ENCODE measurements at places on chromosomes 3 and 15.
A peak's percentile ranks its signal among the peaks of the same experiment; 100 is the strongest.

- DNase-seq: no peak
Measured at GRCh38 chr3:117444175-117444574, 734.6 kb downstream of the TUSC7 start.

- no peak for DNase-seq
Measured at GRCh38 chr3:188084752-188085583, 69.0 kb upstream of the LPP start.

DNA sequence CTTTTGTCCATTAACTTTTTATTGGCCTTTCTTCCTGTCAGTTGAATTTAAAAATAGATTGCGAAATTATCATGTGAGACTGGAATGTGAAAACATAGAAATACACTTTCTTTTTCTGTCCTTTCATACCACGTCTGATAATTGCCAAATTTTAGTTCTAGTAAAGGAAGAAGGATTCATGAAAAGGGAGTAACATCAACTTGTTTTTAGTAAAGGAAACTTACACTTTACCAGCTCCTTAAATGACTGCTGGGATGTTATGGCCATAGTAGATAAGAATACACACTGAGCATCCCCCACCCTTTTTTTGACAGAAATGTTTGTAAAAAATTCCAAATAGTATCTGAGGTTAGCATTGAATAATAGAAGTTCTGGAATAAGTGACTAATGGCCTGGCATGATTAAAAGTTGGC, 137.9 kb downstream of the NEO1 start:
- no peak for DNase-seq

- no peak for DNase-seq
Measured at GRCh38 chr3:78974181-78974790, 793.5 kb downstream of the ROBO1 start.

GRCh38 chr3:108035751-108036150, 55.1 kb downstream of the CD47 start:
- DNase-seq: no peak

DNA sequence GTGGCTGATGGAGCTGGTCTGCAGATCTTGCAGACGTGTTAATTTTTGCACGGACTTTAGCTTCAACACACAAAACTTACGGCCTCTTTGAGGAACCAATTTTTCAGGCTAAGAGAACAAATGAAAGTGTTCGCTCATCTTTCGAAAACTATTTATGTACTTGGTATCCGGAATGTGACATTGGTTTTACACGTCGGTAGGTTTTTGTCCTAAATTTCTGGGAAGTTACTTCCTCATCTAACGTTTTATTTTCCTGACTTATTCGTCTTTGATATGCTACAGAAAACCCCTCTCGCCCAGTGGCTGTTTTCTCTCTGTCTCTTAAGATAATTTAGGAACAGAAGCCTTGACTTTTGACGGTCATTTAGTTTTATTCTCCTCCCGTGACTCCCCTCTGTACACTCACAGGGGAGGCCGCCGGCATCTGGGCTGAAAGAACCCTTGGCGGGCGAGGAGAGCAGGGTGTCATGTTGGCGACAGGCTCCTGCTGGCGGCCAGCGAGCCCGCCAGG, 834 bp upstream of the GREM1 start:
- no peak for DNase-seq

DNA sequence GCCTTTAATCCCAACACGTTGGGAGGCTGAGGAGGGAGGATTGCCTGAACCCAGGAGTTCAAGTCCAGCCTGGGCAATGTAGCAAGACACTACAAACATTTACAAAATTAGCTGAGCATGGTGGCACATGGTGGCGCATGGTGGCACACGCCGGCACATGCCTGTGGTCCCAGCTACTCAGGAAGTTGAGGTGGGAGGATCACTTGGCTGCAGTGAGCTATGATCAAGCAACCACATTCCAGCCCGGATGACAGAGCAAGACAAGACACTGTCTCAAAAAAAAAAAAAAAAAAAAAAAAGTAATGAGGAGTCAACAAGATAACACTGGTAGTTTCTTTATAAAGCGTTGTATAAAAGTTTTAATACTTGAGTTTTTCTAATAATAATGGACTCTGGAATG, 10.1 kb downstream of the FEZF2 start:
- no peak for DNase-seq

DNA sequence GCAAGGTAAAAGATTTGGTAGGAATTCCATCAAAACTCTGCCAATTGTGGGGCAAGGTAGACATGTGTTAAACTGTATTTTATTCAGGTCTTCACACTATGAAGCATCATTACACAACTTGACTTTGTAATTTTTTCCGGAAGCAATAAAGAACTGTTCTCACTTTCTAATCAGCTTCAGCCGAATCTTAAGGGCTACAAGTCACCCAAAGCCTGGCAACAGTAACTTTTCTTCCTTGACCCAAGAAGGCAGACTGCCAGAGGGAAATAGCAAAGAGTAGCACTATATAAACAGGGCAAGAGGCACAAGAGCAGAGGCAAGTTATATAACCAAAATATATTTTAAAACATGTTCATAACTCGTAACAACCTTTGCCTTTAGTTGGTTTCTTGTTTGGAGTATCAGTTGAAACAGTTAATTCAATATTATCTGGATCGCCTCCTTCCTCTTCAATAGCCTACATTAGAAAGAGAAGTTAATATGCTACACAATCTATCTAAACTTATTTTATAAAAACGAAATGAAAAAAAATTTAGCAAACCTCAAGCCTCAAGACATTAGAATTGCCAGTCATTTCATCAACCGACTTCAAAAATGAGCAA, 1.4 kb downstream of the SLTM start:
- DNase-seq: peak; percentile 23

DNA sequence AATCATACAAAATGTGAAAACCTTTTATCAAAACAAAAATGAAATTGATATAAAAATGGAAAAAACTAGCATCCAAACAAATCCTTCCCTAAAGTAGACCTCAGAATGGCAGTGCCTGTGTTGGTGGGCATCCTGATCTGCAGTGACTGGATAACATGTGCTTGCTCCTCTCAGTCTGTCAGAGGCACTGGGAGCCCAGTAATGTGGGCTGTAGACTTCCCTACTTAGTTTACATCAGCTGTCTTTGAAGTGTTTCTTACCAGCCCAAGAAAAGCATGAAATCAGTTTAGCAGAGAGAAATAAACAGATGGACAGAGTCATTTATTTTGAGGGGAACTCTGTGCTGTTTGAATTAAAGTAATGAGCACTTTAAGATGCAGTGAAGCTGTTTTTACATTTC, 37.8 kb upstream of the RORA start:
- DNase-seq: no peak

- DNase-seq: no peak
Measured at GRCh38 chr3:157445857-157446256, 9.2 kb downstream of the PTX3 start.

DNA sequence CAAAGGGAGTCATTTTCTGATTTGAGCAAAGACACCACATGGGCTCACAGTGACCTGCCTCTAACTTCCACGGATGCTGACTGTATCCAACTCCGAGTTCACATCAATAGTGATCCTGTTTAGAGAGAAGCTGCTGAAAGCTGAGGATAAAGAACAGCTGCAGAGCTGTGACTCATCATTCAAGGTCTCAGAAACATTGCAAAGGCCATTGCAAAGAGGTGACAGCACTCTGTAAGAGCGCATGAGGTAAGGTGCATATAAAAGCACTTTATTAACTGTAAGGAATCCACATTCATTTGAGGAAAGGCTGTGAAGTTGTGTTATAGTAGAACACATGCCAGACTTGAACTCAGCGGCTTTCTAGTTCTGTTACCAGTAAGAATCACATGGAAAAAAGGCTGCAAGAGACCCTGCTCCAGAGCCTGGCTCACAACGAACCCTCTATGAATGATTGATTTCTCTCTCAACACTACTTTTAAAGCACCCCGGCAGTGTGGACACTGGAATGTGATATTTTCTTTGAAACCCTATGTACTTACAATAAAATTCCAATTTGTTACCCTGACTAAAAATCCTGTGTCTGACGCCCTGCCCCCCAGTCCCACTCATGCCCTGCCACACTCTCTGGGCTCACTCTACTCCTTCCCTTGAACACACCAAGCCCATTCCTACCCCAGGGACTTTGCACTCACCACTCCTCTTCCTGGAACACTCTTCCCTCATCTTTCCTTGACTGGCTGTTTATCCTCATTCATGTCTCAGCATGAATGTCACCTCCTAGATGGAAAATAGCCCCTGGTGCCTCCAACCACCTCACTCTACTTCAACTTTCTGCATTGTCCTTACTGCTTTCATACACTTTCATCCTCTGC, 111.2 kb downstream of the LSM3 start:
- no peak for DNase-seq

- DNase-seq: no peak
Measured at GRCh38 chr15:41935566-41936020, 36.8 kb downstream of the EHD4 start.

DNA sequence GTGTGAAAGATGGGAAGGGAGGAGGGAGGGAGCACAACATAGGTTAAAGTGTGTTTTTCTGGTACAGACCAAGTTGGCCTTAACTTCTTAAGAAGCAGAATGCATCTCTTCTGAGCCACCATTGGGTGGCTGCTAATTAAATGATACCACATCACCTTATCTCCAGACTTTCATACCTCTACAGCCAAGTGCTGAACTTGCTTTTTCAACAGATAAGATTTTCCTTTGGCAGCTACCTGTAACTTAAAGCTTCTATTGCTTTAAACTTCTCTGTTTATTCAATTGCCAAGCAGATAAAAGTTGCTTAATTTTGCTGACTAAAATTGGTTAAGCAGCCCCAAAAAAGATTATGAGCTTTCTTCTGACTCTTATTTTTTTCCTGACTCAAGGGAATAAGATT, 292.4 kb upstream of the SGO1 start:
- DNase-seq: no peak

GRCh38 chr3:104764496-104764895, 602.2 kb upstream of the ALCAM start:
- DNase-seq: no peak

DNA sequence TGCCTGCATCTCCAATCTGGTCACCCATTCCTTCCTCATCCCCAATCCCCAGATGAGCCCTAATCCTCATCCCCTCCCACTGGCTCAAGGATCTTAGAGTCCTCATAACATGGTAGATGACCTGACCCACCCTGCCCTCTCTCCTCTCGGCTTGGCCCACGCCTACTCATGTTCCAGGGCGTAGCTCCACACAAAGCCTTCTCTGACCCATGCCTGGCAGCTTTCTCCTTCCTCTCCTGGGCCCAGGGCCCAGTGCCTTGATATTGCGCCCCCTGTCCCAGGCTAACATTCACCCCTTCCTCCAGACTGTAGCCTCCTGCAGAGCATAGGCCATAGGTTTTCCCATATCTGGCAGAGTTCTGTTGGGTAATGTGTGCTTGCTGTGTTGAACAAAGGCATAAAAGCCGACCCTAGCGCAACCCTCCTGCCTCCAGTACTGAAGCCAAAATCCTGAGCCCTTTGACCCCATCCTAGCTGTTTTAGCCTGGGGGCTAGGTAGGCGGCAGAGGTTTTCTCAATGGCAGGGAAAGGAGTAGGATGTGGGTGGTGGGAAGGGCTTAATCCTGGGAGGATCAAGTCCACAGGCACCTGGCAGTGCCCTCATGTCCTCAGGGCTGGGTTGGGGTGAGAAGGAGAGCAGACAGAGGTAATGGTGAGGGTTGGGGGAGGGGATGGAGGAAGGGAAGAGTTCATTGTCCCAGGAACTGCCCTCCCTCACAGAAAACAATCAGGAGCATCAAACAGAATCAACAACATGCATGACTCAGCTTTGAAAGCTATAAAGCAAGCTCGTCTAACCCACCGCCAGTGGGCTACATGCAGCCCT, 35.5 kb downstream of the MESD start:
- no peak for DNase-seq

GRCh38 chr3:125641891-125642290, 46.6 kb upstream of the OSBPL11 start:
- DNase-seq: no peak

DNA sequence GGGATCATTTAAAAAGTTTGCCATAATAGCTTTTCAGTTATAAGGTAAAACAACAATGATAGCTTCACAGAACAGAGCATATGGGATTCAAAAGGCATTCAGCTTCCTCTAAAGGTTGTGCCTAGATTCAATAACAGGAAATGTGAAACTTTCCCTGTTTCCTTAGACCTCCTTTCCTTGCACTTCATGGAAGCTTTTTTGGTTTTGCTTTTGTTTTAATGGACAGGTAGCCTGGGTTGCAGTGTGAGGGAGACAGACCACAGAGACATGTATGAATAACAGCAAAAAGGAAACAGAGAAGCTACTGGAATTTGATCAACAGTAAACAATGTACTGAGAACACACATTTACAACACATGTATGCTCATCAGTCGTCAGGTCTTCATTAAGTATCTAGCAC, 2.3 kb upstream of the TNFAIP8L3 start:
- no peak for DNase-seq

GRCh38 chr15:53312707-53313106, 446.8 kb downstream of the WDR72 start:
- DNase-seq: no peak
